Kidney glomerular epithelial cell (primary cell): ENCODE measurements at places on chromosomes 7 and 10.
A peak's percentile ranks its signal among the peaks of the same experiment; 100 is the strongest.

DNA sequence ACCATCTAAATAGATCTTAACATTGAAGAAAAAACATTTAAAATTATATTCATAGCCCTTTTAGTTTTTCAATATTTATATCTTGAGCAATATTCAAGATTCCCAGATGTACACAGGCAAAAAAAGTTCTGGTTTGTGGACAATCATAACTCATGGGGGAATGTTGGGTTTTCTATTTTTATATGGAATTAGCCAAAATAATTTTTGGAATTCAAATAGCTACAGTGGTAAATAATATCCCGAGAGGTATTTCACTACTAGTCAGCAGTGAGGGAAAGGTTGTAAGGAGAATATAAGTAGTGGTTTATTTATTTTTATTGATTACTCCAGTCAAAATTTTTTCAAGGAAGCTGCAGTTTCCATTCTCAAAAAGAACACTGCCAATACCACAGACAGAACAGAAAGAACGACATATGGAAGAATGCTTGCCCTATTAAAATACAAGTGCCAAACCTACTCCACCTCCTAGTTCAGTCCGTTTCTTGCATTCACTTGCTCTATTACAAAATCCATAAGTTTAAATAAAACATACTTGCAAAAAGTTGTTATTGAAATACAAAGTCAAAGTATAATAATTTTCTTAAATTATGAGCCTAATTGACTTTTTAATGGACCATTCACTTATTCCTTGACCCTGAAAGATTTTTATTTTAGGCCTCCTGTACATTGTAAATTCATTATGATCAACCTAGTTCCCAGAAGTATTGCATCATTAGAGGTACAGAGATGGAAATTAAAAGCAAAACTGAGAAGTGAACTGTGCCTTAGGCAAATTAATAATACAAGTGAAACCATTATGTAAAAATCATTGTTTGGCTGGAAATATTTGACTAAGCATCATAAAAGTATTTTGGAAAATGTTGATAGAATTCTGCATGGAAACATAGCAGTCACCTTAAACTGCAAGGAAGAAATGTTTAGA, 533.2 kb downstream of the PARD3 start:
- DNase-seq: no peak

DNA sequence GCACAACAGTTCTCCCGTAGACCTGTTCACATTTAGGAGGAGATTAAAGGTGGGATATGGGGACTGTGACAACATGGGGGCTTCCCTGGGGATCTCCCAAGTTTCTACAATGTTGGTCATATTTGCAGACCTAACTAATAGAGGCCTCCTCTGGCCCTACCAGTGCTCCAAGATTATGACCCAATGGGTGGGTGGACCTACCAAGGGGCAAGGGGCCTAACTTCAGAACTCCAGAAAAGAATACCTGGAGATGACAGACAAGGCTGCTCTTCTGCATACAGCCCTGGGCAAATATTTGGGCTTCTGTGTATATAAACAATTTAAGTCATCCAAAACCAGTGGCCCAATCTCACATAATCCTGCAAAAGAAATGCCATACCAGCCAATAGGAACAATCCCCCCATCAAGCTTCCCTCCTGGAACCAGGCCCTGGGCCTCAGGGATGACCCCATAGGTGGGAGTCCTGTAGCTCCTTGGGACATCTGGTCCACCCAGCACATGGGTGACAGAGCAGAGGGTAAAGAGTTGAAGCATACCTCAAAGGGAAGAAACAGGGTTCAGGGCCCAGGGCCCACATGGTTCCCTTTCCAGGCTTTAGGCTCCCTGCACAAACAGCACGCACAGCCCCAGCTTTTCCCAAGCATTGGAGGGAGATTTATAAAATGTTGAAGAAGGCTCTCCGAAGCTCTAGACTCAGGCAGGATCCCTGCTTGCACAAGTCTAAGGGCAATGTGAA, 86.1 kb upstream of the CHST15 start:
- no peak for DNase-seq

DNA sequence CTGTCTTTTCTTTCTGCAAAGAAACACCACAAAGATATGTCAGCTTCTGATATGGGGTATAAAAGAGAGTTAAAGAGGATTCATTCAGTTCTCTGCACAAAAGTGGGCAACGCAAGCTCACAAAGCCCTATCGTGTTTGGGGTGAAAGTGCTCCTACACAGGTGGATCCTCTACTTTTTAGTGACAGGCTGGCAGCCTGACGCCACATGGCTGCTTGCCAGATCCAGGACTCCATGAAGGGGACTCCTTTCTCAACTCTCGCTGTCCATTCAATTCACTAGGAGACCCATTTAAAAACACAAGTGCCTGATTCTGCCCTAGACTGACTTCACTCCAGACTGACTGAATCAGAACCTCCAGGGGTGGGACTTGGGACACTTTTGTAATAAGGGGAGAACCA, 8.0 kb downstream of the PARP12 start:
- DNase-seq: no peak

DNA sequence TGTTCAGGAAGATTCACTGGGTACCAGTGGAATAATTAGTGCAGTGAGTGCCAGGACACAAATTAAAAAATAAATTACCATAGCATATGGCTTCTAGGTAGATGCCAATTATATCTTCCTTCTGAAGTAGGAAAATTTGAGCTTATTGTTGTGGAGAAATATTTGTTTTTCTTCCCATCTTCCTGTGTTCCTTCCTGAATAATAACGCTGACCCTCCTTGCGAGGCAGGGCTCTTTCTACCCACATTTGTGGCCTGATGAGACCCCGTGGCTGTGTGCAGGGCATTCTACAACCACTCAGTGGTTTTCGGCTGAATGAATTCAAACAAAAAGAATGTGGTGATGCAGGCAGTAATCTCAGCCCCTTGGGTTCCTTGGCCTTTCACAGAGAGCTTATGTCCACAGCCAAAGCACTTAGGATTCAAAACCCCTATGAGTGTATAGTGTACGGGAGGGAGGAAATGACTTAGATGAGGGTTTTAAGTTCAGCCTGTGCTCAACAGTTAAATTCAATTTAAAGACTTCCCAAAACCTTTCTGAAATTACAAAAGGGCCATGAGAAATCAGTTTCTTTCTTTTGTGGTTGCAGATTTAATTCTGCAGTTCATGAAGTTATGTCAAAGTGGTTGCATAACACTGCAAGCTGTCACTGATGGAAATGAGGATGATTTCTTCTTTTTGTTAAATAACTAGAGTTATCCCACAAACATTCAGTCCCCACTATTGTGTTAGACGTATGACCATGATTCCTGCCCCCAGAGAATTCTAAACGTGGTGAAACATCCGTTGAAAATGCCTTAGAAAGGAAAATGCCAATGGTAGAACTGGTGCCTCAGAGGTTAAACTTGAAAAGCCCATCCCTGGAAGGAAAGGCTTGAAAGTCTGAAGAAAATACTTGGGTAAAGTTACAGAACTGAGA, 255.3 kb downstream of the FZD1 start:
- peak; percentile 10 for DNase-seq

- no peak for DNase-seq
Measured at GRCh38 chr7:44336491-44336890, 11.1 kb upstream of the CAMK2B start.

- DNase-seq: peak; percentile 64
Measured at GRCh38 chr7:150368884-150369747, 494 bp downstream of the REPIN1 start.

DNA sequence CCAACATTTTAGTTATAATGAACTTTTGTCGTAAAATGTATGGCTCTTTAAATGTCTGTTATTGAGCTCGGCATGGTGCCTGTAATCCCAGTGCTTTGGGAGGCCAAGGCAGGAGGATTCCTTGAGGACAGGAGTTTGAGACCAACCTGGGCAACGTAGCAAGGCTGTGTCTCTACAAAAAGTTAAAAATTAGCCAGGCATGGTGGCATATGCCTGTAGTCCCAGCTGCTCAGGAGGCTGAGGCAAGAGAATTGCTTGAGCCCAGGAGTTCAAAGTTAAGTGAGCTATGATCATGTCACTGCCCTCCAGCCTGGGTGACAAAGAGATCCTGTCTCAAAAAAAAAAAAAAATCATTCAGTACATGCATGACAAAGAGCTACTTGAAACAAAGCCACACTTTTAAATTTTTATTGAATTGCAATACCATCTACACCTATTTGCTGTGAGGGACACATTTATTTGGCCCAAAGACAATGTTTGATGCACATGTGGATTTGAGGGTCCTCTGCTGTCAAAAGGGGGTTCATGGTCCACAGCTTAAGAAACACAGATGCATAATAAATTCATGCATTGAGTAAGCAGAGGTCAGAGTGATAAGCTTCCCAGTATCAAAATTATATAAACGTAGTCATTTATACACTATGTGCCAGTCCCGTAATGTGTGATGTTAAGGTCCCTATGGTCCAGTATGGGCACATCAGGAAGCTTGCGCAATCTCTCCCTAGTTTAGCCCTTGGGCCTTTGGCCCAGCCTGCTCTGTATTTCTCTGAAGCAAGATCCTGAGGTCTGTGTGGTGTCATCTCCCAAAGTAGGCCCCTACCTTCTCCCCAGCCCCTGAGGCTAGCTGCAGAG, 4.4 kb upstream of the MALSU1 start:
- DNase-seq: no peak

GRCh38 chr7:156157409-156158012, 345.2 kb upstream of the SHH start:
- no peak for DNase-seq

GRCh38 chr7:1818575-1819258, 148.6 kb downstream of the ELFN1 start:
- DNase-seq: no peak

DNA sequence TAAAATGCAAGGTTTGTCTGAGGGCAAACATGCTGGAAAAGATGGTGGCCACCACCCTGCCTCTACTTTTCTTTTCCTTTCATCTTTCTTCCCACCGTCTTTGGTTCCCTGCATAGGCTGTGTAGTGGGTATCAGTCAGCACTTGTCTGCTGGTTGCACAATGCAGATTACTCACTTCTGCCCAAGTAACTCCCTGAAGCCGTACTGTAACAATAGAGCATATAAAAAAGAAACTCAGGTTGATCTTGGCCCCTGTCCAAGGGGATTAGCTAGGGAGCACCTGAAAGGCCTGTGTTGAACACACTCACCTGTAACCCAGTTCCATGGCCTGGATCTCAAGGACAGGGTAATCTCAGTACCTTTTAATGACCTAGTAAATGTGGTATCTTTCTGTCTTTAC, 533.0 kb upstream of the GALNT17 start:
- DNase-seq: peak; percentile 54

DNA sequence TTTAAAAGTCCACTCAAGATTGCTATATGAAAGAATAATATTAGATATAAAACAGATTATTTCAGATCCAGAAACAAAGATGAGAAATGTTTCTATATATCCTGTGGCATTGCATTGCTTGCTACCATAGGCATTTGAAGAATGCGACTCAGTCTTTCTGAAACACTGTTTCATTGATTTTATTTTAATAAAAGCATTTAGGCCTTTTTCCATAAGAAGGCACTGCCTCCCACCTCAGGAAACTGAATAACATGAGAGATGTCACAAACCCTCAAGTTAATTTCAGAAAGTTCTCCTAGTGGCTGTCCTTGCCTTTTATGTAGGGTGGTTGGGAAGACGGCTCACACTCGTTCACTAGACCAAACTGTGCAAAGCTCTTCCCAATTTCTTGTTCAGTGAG, 23.3 kb downstream of the PRPS1L1 start:
- DNase-seq: no peak
